Mammary microvascular endothelial cell (primary cell): ENCODE measurements at places on chromosomes 3 and 15. TPM values are rescaled to one million over a fixed set of nuclear protein-coding genes. Genes with fewer than 3 reads are reported as not detected.

The CSNK1G1 gene
- total RNA-seq = 15.4 and 16.1 TPM in 2 replicates

The STAB1 gene
- total RNA-seq = 149 and 154 TPM in 2 replicates

The FETUB gene
- not detected in 2 replicates for total RNA-seq

The VIPR1 gene
- total RNA-seq = not detected in 2 replicates

The ATR gene
- 23.9 and 29.7 TPM in 2 replicates for total RNA-seq

The ACVR2B gene
- 1.1 and 1.4 TPM in 2 replicates for total RNA-seq

The SPTSSB gene
- total RNA-seq = not detected in 2 replicates
